Stimulated activated CD8-positive, alpha-beta memory T cell treated with anti-CD3 and anti-CD28 coated beads, Interleukin-4, amount 100 ng/mL, for 48 hours (primary cell): ENCODE measurements at places on chromosomes 1 and 21.

- DNase-seq, result no peak
Measured at GRCh38 chr1:31733389-31734219, 29.8 kb upstream of the COL16A1 start.

DNA sequence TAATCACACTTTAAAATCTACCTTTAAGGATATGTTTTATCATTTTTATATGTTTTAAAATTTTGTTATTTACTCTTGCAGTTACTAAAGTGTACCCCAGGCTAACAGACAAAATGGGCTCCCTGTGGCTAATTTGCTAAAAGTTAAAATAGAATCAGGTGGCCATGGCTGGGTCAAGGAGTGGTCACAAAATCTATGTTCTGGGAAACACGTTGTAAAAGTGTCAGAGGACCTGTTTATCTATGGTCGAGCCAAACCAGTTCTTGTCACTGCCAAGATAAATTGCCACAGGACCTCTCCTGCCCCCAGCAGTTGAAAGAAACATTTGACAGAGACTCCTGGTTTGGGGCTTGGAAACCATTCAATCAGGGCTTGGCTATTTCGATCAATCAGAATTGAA is 21.2 kb upstream of the TTLL7 start:
- DNase-seq, result no peak

GRCh38 chr1:81391125-81391828 is 409.5 kb upstream of the ADGRL2 start:
- DNase-seq, result no peak

- no peak for DNase-seq
Measured at GRCh38 chr21:16279731-16280581, 550.2 kb downstream of the USP25 start.

GRCh38 chr1:23525558-23526250 is 5.3 kb downstream of the E2F2 start:
- DNase-seq, result no peak

DNA sequence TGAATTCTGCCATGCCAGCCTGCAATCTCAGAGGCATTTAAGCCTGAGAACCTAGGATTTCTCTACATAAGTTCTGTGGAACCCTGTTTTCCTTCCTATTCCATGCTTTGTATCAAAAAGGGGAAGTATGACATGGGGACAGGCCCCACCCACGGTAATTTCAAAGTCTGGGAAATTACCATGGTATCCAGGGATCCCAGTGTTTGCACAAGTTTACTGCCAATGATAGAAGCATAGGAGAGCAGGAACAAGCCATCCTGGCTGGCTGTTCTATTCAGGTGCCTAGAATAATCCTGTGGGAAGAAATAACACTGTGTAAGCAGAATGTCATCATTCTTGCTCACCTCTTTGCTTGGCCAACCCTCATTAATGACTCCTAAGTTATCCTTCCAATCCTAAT is 53.8 kb upstream of the ATP1B1 start:
- no peak for DNase-seq

DNA sequence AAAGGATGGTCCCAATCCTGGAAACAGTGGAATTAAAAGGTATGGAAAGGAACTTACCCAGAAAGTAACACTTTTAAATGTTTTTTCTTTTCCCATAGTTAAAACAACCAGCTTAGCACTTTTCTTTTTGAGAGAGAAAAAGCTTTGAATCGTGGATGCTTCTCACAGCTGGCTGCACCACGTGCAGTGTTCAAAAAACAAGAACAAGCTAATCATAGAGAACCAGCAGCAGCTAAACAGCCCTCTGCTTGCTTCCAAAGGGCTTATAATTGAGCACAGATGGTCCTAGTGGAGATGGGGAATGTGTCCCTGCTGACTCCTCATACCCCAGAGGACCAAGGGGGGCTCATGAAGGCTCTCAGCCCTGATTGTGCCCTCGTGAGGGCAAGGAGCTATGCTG is 26.4 kb downstream of the UTP25 start:
- DNase-seq, result no peak
